Endothelial cell (in vitro differentiated cells): ENCODE measurements at places on chromosomes 16 and 17. TPM values are rescaled to one million over a fixed set of nuclear protein-coding genes. Genes with fewer than 3 reads are reported as not detected.

DNA sequence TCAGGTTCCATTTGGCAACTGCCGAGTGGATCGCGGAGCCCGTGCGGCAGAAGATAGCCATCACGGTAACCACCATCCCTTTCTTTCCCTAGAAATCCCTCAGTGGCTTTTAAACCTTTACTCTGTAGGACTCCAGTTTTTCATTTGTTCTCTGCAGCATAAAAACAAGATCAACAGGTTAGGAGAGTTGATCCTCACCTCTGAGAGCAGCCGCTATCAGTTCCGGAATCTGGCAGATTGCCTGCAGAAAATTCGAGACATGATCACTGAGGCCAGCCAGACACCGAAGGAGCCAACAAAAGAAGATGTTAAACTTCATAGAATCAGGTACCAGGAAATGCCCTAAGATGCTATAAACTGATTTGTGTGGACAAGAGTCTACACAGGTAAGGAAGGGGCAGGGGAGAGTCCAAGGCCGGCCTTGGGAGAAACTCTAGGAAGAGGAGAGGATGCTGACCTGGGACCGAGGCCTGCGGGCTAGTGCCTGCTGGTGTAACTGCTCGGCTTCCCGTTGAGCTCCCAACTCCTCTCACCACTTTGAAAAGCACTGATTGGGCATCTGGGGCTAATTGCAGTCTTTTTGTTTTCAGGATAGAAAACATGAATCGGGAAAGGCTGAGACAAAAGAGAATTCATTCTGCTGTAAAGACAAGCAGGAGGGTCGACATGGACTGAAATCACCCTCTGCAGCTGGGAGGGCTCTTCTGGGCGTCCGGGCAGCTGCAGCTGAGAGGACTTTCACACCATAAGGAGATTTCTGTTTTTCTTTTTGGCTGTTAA lies 8.1 kb downstream of the MRPL58 start:
- no peak for DNase-seq

- DNase-seq = no peak
These were observed 67.4 kb downstream of the SLC39A11 start for GRCh38 chr17:73025041-73025560.

DNA sequence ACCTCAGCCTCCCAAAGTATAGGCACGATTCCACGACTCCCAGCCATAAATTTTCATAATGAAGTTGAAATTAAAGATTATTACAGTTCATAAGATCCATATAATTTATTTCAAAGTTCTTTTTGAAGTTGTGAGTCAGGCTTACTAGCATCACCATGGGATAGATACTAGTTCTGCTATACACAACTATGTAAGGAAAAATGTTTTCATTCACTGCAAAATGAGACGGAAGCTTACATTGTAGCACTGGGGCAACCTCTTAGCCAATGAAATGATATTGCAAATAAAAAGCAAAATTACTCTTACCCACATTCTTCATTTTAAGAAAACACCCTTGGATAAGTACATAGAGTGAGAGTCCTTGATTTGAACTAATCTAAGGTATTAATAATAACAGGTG lies 18.8 kb upstream of the MARCHF10 start:
- DNase-seq = no peak

DNA sequence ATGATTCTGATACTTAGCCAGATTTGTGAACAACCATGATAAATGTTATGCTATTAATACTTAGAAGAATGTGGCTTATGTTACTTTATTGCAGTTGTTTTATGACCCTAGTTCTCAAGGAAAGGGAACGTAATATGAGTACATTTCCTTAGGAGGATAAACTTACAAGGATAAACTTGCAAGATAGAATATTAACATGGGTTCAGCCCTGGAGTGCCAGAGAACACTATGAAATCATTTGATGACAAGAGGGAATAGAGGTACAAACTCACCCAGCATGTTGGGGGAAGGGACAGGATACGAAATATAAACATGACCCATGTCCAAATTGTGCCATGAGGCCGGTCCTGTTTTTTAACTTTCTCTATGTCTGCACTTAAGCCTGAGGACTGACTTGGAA lies 13.0 kb upstream of the ABCA5 start:
- no peak for DNase-seq

GRCh38 chr17:4544135-4544950 lies 10.8 kb downstream of the MYBBP1A start:
- DNase-seq = peak; percentile 7

- no peak for DNase-seq
These were observed 2.7 kb downstream of the DDX5 start for GRCh38 chr17:64503341-64503740.

- DNase-seq = peak; percentile 34
These were observed 154.2 kb downstream of the MRM1 start for GRCh38 chr17:36755586-36755985.

GRCh38 chr17:66952031-66952524 lies 12.4 kb upstream of the CACNG4 start:
- DNase-seq = no peak

DNA sequence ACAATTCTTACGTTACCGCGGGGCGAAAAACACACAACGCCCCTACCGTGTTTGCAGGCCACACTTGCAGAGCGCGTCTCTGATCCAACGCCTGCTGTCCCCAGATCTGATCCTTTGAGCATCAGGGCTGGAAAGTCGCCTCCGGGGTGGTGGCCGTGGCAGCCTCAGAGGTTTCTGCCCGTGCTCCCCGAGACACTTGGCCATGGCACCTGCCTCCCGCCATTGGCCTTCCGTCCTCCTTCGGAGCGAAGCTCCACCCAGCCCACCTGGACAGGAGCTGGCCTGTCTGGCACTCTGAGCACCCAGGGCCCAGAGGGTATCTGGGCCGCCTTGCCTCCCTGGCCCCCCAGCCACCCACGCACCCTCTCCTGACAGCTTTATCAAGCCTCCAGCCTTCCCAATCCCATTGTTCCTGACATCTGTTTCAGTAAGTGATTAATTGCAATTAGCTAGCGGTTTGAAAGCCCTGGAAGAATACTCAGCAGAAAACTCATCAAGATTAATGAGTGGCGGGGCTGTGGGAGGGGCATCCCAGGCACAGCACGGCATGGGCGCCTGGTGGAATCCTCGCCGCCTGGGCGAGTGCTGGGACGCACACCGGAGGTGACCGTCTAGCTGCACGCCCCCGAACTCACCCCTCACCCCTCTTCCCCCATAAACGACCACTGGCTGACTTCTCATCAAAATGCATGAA lies 181.5 kb upstream of the GSE1 start:
- no peak for DNase-seq

DNA sequence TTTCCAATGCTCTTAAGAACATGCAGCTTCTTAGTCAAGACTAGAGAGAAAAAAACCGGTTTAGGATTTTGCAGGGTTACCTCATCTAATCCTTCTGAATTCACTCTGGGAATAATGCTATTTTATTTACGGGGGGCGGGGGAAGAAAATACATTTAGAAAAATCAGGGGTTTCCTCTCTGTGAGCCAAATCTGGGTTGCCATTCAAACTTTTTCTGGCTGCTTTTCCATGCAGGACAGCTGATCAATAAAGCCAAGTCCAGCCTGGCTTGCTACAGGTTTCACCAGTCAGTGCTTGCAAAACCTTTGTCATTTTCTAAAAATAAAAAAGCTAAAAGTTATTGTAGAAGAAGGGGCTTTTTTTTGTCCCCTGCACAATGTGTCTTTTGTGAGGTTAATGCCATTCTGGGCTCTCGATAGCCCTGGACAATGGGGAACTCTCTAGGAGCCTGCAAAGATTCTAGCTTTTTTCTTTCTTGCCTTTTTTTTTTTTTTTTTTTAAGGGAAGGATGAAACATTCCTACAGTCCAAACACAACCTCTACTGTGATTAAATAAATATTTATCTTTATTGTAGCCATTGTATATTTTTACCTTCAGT lies 13.1 kb upstream of the ZFHX3 start:
- no peak for DNase-seq

- DNase-seq = peak; percentile 61
These were observed 11.8 kb downstream of the HID1 start for GRCh38 chr17:74960570-74961342.

GRCh38 chr17:7836596-7837407 lies 2.8 kb downstream of the KDM6B start:
- peak; percentile 96 for DNase-seq

GRCh38 chr16:4288148-4288921 lies 15.5 kb upstream of the TFAP4 start:
- DNase-seq = peak; percentile 79

- DNase-seq = no peak
These were observed 3.8 kb downstream of the ERCC4 start for GRCh38 chr16:13923703-13924298.

DNA sequence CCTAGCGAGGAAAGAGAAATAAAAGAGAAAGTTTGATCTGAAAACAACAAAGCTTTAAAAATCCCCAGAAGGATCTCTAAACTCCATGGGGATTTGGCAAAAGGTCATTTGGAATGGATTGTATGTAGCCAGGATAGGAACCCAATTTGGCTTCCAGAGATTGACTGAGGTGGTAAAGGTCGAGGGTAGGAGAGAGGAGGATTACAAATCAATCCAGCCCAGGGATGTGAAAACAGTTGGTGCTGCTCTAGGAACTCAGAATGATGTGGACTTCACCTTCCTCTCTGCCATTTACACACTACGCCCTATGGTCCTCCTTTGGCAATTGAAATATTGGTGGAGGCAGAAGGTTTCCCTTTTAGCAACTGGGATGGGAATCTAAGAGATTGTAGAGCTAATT lies 18.8 kb upstream of the SMIM36 start:
- DNase-seq = no peak

- DNase-seq = no peak
These were observed 68.8 kb upstream of the CREBBP start for GRCh38 chr16:3949287-3949686.

- DNase-seq = no peak
These were observed 771 bp downstream of the MSRB1 start for GRCh38 chr16:1942047-1942809.

- no peak for DNase-seq
These were observed 41.3 kb downstream of the ERCC4 start for GRCh38 chr16:13961099-13961811.

- DNase-seq = peak; percentile 51
These were observed 2.5 kb upstream of the CDH3 start for GRCh38 chr16:68642436-68643101.

DNA sequence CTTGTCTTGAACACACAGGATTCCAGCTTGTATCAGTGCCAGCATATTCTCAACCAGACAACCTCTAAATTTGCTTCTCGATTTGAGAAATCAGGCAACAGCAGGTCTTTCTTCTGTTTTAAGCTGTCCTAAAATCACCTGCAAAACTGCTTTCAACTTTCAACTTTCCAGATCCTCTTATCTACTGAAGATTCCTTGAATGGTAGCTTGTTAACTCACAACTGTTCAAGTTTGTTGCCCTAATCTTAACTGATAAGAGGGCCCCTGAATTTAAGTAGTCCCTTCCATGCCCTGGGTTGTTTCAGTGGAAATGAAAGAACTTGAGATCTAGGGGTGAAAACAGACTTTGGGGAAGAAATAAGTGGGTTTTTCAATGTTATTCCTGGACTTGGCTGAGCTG lies 57.2 kb downstream of the CHD9 start:
- no peak for DNase-seq

DNA sequence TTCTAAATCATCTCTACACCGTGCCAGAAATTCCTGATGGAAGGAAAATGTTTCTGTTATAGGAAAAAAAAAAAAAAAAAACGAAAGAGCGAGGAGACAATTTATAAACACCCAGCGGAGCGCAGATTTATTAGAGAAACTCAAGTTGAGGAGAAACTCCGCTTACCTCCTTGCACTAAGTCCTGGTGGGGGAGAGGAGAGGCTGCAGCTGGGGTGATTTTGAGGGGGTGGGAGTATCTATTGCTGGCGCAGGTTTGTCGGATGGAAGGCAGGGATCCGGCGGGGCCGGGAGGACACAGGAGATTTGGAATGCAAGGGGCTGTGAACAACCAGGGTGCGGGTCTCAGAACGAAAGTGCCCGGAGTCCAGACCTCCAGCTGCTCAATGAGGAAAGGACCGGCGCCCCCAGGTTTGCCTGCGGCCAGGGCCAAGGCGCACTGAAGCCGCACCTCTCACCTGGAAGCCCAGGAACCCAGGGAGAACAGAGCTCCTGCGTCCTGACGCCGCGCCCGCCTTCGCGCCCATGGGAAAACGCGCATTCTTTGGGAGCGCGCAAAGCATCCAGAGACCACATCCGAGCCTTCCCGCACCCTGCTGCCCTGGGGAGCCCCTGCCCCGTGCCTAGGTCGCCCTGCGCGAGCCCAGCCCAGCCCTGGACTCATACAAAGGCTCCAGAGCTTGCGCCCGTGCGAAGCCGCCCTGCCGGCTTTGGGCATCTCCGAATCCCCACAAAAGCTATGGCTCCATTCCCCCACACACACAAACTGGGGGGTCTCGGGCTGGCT lies 2.6 kb upstream of the HOXB8 start:
- DNase-seq = no peak

- no peak for DNase-seq
These were observed 80.8 kb upstream of the RNU2-1 start for GRCh38 chr17:43314611-43315011.

- no peak for DNase-seq
These were observed 28.3 kb downstream of the LYRM1 start for GRCh38 chr16:20928774-20929411.

The HOXB6 gene
- 1.9 TPM for total RNA-seq

The NEK8 gene
- 6.7 TPM for total RNA-seq

The CES5A gene
- total RNA-seq = not detected

The YBX2 gene
- 14.6 TPM for total RNA-seq

The TEDC2 gene
- 9.1 TPM for total RNA-seq
